ENCODE measurements at places on chromosomes 16 and 17.

GRCh38 chr16:85387171-85387507 is 226.0 kb upstream of the GSE1 start:
- no peak for DNase-seq

DNA sequence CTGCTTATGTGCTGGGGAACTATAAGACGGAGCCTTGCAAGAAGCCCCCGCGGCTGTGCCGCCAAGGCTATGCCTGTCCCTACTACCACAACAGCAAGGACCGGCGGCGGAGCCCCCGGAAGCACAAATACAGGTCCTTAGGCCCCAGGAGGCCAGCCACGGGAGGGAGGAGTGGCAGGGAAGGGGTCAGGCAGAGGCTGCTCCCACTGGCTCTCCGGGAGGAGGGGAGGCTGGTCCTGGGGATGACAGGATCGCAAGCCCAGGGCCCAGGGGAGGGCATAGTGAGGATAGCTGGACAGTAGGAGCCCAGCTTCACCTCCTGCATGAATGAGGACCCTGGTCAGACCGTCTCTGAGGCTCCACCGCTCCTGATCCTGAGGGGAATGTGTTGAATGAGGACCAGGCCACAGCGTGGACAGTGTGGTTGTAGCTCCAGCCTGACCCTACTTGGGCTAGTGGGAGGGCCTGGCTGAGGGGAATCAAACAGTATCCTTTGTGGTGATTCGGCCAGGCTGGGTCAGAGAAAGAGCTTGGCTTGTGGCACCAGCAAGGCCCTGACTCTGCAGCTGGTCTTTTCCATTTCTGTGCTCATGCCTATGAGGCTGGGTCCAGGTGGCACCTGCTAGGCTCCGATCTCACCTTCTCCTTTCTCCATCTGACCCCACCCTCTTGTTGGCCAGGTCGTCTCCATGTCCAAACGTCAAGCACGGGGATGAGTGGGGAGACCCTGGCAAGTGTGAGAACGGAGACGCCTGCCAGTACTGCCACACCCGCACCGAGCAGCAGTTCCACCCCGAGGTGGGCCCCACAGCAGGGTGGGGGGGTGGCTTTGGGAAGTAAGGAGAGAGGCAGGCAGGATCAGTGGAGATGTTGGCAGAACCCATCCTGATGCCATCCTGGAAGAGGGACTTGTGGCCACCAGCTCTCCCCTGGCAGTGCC is 28.7 kb downstream of the UNK start:
- DNase-seq: no peak

DNA sequence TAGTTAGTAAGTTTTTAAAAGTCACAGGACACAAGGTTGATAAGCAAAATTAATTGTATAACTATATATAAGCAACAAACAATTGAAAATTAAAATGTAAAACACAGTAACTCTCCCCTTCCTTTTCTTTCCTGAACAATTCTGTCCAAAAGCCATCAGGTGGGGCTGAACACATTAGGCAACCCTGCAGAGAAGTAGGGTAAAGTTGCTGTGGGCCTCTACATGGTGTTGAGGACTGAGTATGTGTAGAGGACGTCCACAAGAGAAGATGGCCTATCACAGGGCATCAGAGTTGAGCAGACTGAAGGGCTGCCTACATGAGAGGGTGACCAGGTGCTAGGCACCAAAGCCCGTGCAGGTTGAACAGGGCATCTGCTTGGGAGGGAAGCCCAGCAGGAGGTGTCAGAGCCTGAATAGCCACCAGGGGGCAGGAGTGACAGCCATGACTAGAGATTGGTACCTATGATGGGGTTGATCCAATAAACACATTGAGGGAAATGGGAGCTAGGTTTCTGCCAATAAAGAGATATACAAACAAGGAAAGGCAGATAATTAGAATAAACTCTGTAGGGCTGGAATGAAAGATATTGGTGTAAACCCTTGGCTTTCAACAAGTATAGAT is 415.1 kb downstream of the NPIPA8 start:
- DNase-seq: peak; percentile 31

DNA sequence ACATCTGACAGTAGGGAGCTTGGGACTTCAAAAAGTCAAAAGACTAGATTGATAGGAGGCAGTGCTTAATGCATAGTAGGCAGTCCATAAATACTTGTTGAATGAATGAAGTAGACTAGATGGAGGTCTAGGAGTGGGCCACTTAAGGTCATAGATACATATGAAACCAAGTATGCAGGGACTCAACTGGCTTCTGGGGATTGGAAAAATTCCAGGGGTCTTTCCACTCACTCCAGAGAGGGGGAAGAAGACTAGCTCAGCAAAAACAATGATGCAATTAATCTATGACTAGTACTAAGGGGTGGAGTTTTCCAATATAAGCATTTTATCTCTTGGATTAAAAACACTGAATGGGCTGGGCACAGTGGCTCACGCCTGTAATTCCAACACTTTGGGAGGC is 298.3 kb upstream of the XYLT1 start:
- DNase-seq: no peak

DNA sequence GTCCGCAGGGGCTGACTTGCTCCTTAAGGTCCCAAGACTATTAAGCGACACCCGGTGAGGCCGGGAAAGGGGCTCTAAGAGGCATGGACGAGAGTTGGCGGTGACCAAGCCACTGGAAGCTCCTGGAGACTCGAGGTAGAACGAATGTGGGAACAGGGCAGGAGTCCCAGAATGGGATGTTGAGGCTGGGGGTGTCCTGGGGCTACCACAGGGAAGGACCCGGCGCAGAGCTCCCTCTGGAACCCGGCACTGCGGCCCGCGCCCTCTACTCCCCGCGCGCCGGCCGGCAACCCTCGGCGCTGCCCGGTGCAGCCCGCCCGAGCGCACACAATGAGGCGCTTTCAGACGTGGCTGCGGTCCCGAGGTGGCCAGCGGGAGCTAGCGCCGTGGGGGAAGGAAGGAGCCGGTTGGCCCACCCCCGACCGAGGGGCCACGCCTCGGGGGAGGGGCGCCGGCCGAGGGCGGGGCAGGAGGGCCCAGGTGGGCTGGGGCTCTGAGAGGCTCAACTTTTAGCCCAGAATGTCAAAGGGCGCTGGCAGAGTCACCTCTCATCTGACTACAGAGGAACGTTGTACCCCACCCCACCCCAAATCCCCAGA is at the start of gene CHST6:
Gene CHST6, minus strand, starts transcription at position 366 of the 599 bp plus-strand sequence. CDS start 15,613 bp downstream, outside the sequence.
- DNase-seq: peak; percentile 57

DNA sequence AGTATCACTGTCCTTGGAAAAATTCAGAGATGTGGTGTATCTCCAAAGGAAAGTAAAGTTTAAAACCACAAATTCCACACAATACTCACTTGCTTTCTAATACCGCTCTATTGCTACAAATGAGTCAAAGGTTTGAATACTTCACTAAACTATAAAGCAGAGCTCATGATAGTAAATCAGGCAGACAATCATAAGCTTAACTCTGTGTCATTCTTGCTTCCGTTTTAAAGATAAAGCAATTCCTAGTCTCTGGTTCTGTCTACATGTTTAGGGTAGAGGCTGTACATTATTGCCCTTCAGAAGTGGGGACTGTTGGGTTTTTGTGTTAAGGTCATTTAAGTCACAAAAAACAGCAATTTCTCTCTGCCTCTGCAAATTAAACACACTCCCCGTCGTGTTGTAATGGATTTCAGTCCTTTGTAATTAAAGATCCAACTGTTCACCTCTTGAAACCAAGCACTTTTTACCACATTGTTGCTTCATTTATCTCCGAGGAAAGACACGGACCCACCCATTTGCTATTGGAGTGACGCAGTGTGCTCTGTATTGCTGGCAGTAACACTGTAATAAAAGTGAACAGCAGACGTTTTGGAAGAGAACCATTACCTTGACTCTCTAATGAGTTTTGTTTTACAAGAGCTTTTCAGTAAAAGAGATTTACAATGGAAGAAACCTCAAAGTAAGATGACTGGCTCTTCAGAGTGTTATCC is 83.1 kb upstream of the CNTNAP4 start:
- DNase-seq: peak; percentile 1

DNA sequence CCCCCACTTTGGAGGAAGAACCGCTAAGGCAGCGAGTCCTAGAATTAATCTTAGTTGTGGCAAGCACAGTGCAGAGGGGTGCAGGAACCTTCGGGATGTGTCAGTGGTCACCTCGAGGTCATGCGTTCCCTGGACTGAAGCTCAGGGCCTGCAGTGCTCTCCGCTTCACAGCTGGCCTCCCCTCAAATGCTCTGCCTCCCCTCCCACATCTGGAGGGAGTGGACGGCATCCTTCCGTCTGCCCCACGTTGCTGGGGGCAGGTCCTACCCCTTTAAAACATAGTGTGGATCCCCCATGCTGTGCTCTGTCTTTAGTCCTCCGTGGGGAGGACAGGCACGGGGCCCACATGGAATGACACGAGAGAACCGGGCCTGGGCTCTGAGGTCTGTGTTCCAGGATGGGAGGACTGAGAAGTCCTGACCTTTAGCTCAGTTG is 99.5 kb upstream of the CDC42EP4 start:
- DNase-seq: no peak

DNA sequence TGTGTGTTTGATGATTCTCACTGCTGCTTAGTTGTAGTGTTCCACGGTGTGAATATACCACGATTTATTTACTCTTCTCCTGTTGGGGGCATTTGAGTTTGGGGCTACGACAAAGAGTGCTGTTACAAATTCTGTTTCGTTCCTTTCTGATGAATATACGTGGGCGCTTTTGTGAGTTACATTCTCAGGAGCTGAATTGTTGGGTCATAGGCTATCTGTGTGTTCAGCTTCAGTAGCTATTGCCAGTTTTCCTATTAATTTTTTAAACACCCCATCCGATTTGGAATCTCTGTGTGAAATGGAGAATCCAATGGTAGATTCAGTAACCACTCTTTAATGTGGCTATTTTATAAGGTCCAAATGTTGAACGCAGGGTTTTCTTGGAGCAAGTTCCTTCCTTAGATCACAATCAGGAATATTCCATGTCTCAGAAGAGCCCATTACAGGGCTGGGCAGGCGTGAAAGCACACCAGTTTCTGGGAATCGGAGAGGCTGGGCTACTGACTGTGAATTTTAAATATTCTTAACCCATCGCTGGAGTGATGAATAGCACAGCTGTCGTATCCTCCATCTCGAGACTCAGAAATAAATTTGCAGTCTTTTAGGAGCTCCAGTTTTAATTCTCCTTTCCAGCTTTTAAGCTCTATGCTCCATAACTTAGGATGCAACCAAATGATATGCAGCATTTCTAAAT is 115.9 kb downstream of the PITPNC1 start:
- no peak for DNase-seq

DNA sequence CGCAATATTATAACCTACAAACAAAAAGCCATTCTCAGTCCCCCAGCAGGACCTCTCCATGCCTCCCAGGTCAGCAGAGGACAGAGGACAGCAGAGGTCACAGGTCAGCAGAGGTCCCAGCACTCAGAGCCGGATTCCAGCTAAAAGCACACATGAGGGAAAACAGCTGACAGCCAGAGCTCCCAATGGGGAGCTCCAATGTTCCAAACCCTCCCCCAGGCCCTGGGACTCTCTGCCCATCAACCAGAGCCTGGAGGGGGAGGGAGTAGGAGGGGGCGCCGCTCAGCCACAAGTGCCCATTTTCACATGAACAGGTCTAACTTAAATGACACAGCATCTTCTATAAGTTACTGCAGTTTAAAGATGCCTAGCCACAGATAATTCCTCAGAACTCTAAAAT is 77.5 kb downstream of the ANKRD11 start:
- no peak for DNase-seq

GRCh38 chr17:82246365-82247181 is 17.7 kb downstream of the SLC16A3 start:
- DNase-seq: peak; percentile 96

DNA sequence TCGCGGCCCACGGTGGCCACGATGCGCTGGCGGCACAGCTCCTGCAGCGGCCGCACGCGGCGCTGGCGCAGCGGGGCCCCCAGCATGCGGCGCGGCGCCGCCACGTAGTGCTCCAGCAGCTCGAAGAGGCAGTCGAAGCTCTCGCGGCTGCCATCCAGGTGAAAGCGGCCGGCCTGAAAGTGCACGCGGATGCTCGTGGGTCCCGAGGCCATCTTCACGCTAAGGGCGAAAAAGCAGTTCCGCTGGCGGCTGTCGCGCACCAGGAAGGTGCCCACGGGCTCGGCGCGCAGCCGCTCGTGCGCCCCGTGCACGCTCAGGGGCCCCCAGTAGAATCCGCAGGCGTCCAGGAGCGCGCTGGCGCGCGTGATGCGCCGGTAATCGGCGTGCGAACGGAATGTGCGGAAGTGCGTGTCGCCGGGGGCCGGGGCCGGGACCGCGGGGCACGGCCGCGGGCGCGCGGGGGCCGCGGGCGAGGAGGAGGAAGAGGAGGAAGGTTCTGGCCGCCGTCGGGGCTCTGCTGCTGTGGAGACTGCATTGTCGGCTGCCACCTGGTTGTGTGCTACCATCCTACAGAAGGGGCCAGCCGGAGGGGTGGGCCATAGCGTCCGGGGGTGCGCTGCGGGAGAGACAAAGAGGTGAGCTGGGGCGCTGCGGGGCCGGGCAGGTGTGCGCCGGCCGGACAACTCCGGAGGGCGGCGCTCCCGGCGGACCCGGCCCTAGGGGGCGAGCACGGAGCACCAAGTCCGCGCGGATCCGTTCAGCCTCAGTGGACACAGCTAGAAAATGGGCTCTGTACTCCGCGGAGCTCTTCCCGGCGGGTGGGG is 879 bp downstream of the SOCS1 start:
- peak; percentile 46 for DNase-seq

- DNase-seq: no peak
Observed at GRCh38 chr17:50844117-50844700, 8.8 kb downstream of the WFIKKN2 start.

GRCh38 chr17:78588258-78589030 is 11.2 kb upstream of the DNAH17 start:
- no peak for DNase-seq

DNA sequence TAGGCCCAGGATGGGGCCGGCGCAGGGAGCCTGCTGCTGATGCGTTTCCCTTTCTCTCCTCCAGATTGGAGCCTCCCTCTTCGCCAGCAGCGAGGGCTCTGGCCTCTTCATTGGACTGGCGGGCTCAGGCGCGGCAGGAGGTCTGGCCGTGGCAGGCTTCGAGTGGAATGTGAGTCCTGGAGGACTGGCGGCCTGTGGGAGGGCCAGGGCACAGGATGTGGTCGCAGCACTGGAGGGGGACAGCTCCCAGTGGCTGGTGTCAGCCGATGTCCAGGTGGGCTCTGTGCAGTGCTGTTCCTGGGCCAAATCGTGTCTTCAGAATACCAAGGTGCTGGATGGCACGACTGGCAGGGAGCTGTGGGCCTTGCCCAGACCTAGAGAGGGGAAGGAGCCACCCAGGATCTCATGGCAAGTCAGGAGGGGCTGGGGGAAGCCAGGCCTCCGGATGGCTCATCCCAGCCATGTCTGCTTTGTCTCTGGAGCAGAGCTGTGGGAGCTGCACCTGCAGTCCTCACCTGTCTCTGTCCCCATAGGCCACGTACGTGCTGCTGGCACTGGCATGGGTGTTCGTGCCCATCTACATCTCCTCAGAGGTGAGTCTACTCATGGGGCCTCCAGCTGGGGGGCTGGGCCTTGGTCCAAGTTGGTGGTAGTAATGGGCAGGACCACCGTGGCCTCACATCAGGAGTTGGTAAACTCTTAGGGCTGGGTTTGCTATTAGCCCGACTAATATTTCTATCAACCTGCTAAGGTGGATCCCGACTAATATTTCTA is 7.3 kb downstream of the SLC5A10 start:
- DNase-seq: no peak

- no peak for DNase-seq
Observed at GRCh38 chr16:20611350-20611902, 35.3 kb upstream of the ACSM2B start.

Measured in A673 (cell line).